ENCODE measurements at places on chromosomes 16 and 17. TPM values are rescaled to one million over a fixed set of nuclear protein-coding genes. Genes with fewer than 3 reads are reported as not detected.

The CPHXL2 gene
- not detected for total RNA-seq

The EIF5A gene
- 238 TPM for total RNA-seq

- DNase-seq = no peak
Observed at GRCh38 chr17:34337701-34338100, 18.5 kb downstream of the CCL8 start.

The CDH8 gene
- 0.98 TPM for total RNA-seq

- no peak for DNase-seq
Observed at GRCh38 chr16:69610356-69610755, 44.6 kb downstream of the NFAT5 start.

GRCh38 chr17:15971098-15971678 lies 26.3 kb downstream of the ADORA2B start:
- DNase-seq = no peak

The TBX2 gene
- total RNA-seq = 9.8 TPM
